ENCODE measurements at places on chromosomes 5 and 9.

- no peak for DNase-seq
Observed at GRCh38 chr9:133880136-133880535, 112.0 kb downstream of the VAV2 start.

- no peak for DNase-seq
Observed at GRCh38 chr9:69637817-69638200, 34.4 kb downstream of the APBA1 start.

DNA sequence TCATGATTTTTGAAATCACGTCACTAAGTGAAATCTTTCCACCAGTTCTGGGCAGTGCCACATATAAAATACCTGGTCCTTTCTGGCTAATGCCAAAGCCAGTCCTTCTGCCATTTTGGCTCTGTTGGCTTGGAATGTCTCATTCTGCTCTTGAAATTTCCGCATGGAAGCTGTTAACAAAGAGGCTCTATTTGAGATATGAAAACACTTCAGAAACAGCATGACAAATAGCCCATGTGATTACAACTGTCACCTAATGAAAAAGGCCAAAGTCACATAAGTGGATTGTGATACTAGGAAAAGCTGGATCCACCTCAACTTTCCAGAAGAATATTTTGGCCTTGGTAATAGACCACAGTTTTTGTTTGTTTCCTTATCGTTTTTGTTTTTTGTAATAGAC is 12.8 kb downstream of the GOLGA1 start:
- no peak for DNase-seq

GRCh38 chr9:84054341-84055010 is 73.9 kb downstream of the RMI1 start:
- DNase-seq = no peak

GRCh38 chr9:14987858-14988257 is 77.6 kb upstream of the FREM1 start:
- DNase-seq = no peak

DNA sequence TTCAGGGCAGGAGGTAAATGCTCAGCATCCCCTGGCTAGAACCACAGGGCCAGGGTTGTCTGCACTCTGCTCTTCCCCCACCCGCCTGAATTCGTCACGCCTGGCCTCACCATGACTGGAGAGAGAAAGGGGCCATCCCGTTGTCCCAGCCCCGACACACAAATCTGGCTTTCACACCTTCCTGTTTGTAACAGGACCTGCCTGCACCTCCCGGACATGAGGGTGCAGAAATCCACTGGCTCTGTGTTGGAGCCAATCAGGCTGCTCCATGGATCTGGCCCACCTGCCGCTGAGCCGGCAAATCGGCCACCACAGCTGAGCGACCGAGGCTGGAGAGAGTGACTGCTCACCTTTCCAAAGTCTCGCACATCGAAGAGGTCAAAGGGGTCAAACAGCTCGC is 53.4 kb downstream of the VAV2 start:
- peak; percentile 20 for DNase-seq

DNA sequence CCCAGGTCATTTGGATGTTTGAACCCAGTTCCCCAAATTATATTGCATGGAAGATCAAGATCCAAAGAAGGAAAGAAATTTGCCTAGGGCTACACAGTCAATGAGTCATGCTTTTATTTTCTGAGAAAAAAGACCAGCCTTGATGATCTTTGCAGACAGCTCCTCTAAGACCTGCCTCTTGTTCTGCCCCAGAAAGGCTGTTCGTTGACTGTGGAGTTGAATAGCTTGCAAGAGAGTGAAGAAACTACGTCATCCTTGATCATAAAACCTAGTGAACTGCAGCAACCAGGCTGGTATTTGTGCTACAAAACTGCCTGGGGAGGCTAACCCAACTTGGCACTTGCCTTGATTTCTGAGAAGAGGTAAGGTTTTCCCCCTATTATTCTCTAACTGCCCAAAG is 263.9 kb downstream of the PAPPA start:
- no peak for DNase-seq

DNA sequence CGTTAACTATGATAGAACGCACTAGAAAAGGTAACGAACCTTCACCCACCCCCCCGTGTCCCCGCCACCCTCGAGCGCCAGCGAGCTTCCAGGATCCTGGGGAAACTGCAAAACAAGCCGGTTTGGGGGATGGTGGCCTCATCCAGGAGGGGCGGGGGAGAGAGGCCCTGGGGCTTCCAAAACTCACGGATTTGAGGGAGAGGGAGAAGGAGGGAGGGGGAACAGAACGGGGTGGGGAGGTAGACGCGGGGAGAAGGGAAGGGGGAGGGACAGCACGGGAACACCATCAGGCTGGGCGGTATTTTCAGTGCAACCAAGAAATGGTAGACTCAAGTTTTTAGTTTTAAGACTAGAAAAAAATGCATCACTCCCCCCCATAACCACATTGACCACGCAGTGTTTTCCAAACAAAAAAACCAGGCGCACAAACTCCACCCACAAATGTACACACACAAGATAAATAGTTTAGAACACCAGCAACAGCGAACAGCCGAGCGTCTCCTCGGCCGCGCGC is 1.4 kb downstream of the NRARP start:
- DNase-seq = no peak

GRCh38 chr9:99828417-99829176 is 6.9 kb downstream of the NR4A3 start:
- no peak for DNase-seq

DNA sequence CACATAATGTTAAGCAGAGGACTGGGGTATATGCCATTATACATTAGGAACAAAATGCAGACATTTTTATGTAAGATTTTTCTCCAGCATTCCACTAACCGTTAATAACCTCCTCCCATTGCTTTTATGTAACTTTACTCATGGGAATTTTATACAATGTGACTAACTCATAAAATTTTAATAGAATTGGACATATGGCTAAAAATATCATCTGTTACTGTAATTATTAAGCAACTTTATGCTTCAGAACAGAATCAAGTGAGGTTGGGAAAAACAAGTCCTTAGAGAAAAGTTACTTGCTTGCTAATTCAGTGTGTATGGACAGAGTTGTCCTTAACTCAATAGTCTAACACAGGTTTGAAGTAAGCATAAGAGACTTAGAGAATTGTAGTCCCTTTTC is 54.8 kb upstream of the PCSK1 start:
- DNase-seq = no peak

DNA sequence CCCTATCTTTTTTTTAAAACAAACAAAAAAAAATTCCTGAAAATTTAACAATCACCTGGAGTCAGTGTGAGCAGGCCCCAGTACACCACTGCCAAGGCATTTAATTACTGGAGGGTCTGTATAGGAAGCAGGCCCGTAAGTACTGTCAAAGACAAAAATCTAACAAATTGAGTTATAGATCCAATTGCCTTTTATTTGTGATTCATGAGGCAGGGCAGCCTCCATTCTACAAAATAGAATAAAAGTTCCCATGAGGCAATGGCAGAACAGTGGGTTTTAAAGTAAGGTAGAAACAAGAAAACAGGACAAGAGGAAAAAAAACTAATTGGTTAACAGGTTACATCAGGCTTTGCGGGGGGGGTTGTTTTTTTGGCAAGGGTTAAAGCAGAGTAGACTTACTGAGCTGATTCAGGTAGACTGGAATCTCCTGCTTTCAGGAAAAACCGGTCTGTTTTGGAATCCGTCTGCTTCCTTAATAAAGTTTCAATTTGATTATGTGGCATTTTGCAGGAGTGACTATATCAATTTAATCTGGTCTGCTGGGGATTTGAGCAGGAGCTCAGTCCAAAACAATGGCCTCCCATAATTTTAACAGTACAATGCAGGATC is 48.9 kb downstream of the AUH start:
- DNase-seq = no peak

- DNase-seq = peak; percentile 80
Observed at GRCh38 chr5:75510836-75511434, 494 bp downstream of the CERT1 start.

DNA sequence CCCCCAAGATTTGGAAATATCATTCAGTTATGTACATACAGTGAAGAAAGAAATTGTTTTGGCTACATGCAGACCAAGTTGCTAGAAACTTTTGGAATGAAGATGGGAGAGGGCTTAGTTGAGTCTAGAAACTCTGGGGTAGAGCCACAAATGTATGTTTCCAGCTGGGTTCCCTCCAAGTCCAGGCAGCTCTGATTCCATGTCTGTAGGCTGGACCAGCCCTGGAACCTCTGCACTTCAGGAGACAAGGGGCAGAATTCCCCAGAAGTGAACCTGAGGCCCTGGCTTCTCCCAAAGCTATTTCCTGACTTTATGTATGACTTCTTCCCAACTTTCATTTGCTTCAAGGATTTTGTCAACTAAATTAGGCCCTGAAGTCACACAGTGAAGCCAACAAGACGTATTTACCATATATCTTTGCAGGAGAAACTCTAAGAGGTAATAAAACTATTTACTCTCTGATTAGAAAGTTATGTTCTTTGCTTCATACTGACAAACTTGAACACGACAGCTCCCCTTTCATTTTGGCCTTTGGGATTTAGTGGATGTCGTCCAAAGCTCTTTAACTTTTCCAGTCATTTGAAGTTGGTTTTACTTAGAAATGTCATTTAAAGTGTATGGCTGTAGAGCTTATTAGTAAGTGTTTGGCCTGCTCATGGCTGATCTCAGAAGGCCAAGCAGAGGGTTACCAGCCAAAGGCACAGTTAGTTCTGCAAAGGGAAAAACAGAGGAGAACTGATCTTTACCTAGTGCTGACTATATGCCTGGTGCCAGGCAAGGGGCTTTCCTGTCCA is 152.0 kb upstream of the SLC28A3 start:
- DNase-seq = no peak

DNA sequence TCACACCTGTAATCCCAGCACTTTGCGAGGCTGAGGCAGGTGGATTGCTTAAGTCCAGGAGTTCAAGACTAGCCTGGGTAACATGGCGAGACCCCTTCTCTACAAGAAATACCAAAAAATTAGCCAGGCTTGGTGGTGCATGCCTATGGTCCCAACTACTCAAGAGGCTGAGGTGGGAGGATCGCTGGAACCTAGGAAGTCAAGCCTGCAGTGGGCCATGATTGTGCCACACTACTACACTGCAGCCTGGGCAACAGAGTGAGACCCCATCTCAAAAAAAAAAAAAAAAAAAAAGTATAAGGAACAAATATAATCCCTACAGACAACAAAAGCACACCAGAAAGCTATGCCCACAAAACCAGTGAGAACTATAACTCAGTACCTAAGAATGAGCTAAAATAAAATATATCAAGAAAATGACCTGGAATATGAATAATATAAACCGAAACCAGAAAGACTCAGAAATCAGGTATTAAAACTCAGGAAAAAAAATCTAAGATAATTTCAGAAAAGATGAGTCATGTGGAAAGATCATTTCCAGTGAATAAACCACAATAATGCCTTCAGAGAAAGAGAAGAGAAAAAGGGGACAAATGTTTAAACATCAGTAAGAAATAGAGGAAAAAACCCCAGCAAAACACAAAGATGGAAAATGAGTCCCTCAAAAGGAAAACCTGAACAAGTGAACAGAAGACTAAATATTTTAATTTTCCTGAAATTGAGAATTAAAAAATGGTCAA is 57.4 kb downstream of the GOLPH3 start:
- no peak for DNase-seq

DNA sequence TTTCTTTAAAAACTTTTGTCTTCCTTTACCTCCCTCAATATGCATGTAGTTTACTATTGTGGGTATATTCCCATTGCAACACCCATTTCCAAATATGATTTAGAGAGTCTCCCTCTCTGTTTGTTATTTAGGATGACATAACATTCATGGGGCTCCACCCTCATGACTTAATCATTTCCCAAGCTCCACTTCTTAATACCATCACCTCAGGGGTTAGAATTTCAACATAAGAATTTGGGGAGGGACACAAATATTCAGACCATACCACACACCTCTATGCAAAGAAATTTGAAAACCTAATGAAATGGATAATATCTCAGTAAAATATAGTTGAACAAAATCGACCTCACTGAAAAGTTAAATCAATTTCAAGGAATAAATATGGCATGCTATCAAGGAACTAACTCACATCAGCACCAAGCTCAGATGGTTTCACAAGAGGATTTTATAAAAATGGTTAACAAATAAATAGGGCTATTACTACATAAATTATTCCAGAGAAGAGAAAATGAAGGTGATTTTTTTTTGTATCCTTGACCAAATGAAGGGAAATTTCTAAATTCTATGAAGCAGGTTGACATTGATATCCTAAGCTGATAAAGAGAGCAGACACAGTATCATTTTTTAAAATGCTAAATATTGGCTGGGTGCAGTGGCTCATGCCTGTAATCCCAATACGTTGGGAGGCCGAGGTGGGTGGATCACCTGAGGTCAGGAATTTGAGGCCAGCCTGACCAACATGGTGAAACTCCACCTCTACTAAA is 20.2 kb upstream of the UBTD2 start:
- DNase-seq = no peak

- DNase-seq = no peak
Observed at GRCh38 chr5:170532935-170533334, 29.1 kb downstream of the KCNIP1 start.

DNA sequence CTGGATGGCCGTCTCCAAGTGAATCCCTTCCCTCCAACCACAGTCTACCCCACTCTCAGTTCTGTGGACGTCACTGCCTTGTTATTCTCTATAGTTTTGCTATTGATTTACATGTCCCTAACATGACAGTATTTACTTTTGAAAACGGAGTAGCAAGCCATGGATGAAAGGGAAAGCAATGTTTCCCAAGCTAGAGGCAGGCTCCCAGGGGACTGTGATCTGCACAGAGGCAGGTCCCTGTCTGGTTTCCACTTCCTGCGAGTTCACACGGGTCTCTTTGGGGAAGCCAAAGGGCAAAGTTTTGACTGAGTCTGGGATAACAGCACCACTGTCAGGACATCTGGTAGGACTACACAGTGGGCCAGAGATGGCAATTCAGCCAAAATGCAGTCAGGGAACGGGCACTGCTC is 12.7 kb downstream of the C9orf153 start:
- DNase-seq = no peak

DNA sequence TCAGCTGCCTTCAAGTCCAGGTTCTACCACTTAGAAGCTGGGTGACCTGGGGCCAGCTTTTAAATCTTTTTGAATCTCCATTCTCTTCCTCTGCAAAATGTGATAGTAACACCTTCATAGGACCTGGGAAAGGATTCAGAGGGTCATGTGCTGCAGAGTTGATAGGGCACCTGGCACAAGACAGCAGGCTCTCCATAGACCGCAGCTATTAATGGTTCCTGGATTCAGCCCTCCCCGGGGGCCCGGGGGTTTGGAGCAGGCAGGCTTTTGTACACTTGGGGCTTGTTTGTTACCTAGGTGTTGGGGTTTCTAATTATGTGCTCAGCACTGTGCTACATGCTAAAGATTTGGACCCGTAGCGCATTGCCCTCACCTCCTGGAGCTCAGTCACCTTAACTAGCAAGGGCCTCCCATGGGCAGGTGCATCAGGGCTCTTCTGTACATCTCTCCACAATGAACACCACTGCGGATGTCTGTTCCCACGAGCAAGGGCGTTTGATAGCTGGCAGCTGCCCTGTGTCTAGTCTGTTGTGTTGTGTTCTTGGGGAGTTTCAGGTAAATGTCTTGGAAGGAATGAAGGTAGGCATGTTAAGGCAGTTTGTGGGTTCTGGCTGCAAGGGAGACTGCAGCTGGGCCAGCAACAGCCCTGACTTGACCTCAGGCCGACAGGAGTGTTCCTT is 12.1 kb downstream of the PRRC2B start:
- DNase-seq = no peak

- no peak for DNase-seq
Observed at GRCh38 chr5:60598424-60598823, 101.5 kb downstream of the DEPDC1B start.

Measured in lower lobe of right lung (tissue), 2 donors.